ENCODE measurements at places on chromosomes 6 and 20. TPM values are rescaled to one million over a fixed set of nuclear protein-coding genes. Genes with fewer than 3 reads are reported as not detected.
A peak's percentile ranks its signal among the peaks of the same experiment; 100 is the strongest.

Gene SLC17A2
- total RNA-seq, result not detected

Gene TNF
- not detected for total RNA-seq

Gene SNX9
- 40.7 TPM for total RNA-seq

Gene TDRD6
- total RNA-seq, result 1.4 TPM

Gene CASP8AP2
- 26.9 TPM for total RNA-seq

Gene NT5E
- total RNA-seq, result 22.3 TPM

Gene LAMA2
- total RNA-seq, result 320 TPM

Gene SLC32A1
- not detected for total RNA-seq

Gene KIAA1755
- 5.0 TPM for total RNA-seq

Gene MCHR2
- not detected for total RNA-seq

Gene HLA-DOA
- 1.6 TPM for total RNA-seq

Gene VSX1
- total RNA-seq, result not detected

Gene GATA5
- not detected for total RNA-seq

Gene LPA
- total RNA-seq, result 0.10 TPM

Gene TINAG
- total RNA-seq, result not detected

Gene PACSIN1
- 0.10 TPM for total RNA-seq

GRCh38 chr6:111872401-111873177, 663 bp downstream of the FYN start:
- DNase-seq, result peak; percentile 79

GRCh38 chr6:14734416-14735340, 511.2 kb upstream of the JARID2 start:
- no peak for DNase-seq

- no peak for DNase-seq
These were observed 7.8 kb downstream of the NAA20 start for GRCh38 chr20:20024942-20025341.

GRCh38 chr20:19990850-19991249, 26.3 kb upstream of the NAA20 start:
- no peak for DNase-seq

DNA sequence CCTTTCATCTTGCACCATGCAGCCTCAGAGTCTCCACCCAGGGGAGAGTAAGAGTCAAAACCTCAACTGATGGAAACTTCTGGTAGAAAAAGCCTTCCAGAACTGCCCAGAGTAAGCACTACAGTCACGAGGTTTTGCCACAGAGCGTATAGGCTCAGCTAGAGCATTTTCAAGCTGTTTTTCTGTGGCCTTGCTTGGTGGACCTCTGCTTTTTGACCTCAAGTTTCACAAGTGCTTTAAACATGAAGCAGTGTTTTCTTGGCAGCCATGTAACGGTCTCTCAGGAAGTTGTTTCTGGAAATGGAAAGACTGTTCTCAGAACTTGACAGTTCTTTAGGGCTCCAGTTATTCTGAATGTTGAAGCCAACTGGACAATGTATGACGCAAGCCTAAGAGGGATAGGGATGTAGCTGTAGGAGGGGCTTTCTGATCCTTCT, 146.5 kb downstream of the ZDHHC14 start:
- peak; percentile 74 for DNase-seq

GRCh38 chr6:158801655-158802294, 17.4 kb downstream of the EZR start:
- peak; percentile 80 for DNase-seq

- no peak for DNase-seq
These were observed 81.0 kb downstream of the TMEM170B start for GRCh38 chr6:11618533-11618932.

DNA sequence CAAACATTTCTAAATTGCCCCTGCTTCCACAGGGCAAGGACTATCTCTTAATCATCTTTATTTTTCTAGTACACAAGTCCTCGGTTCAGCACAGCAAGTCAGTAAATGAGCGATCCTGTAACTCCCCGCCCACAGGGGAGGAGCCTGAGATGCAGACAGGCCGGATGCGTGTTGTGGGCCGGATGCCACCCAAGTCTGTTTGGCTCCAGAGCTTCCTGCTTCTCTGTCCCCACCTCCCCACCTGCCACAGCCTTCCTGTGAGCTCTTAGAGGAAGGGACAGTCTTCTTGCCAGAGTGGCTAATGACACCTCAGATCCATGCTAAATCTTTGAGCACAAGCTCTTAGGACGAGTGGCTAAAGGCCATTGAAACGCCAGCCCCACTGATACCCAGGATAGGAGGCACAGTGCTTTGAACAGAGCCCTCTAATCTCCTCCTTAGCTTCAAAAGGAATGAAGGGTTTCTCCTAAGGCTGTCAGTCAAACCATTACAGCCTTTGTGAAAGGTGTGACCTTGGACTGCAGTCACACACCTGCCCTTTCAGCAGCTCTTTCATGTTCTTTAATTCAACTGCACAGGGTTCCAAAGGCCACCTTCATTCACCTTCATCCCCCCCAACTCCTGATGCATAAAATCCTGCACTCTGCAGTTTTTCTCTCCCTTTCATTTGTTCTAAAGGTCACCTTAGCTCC, 264.3 kb downstream of the TFAP2C start:
- no peak for DNase-seq

DNA sequence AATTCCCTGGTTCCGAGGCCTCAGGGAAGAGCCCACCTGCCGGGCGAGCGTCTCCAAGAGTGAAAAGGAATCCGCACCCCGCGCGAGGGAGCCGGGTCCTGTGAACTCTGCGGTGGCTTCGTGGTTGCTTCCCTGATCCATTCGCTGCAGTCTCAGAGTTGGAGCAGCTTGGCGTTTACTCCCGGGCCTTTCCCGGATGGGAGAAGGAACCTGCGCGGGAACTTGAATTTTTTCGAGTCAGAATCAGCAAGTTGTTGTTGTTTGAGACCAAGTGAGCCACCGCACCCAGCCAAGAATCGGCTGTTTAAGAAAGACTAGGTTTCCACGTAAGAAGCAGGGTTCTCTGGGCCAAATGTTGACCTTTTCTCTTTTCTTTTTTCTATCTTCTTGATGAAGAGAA, 12.9 kb downstream of the PRSS16 start:
- no peak for DNase-seq

- no peak for DNase-seq
These were observed 120.5 kb downstream of the SULF2 start for GRCh38 chr20:47664744-47665143.

- DNase-seq, result no peak
These were observed 250.4 kb downstream of the C6orf118 start for GRCh38 chr6:165059032-165059431.

- DNase-seq, result peak; percentile 74
These were observed at the start of gene SCUBE3 for GRCh38 chr6:35213824-35214756. Gene SCUBE3, plus strand, starts transcription at chr6:35213956. Its CDS starts 463 bp downstream, at chr6:35214419.

- DNase-seq, result no peak
These were observed 37.3 kb downstream of the RREB1 start for GRCh38 chr6:7144872-7145584.

GRCh38 chr6:104326173-104327001, 533.3 kb downstream of the HACE1 start:
- no peak for DNase-seq

GRCh38 chr6:129994410-129994809, 24.0 kb upstream of the L3MBTL3 start:
- DNase-seq, result no peak

- DNase-seq, result no peak
These were observed 26.5 kb upstream of the SH3BGRL2 start for GRCh38 chr6:79604583-79605037.

DNA sequence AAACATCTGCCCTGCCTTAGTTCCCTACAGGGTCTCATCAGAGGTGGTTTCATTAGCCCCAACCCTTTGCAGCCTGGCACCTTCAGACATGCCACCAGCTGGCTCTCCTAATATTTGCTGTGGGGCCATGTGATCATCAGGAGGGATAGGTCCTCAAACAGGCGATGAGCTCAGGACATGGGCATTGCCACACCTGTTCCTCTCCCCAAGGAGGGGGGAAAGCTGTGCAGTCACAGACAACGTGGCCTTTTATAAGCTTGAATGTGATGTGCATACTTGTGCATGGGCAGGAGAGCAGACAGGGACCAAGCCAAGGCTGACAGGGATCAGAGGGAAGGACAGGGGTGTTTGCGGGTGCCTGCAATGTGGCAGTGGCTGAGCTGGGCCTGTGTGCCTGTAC, 78.8 kb upstream of the ZNFX1 start:
- peak; percentile 80 for DNase-seq

DNA sequence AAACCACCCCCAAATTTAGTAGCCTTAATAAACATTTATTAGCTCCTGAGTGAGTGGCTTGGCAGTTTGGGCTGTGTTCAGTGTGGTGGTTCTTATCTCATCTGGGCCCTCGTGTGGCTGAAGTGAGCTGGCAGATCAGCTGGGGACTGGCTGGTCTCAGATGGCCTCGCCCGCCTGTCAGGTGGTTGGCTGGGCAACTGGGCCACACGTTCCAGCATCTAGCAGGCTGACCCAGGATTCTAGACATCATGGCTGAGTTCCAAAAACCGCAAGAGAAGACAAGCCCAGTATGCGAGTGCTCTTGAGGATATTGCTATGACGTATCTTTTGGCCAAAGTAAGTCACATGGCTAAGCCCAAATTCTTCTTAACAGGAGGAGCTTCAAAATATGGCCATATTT, 28.9 kb downstream of the EIF2S2 start:
- DNase-seq, result peak; percentile 61

- DNase-seq, result no peak
These were observed 228.7 kb upstream of the RREB1 start for GRCh38 chr6:6878887-6879585.

GRCh38 chr6:163825033-163825432, 410.5 kb downstream of the QKI start:
- DNase-seq, result no peak

DNA sequence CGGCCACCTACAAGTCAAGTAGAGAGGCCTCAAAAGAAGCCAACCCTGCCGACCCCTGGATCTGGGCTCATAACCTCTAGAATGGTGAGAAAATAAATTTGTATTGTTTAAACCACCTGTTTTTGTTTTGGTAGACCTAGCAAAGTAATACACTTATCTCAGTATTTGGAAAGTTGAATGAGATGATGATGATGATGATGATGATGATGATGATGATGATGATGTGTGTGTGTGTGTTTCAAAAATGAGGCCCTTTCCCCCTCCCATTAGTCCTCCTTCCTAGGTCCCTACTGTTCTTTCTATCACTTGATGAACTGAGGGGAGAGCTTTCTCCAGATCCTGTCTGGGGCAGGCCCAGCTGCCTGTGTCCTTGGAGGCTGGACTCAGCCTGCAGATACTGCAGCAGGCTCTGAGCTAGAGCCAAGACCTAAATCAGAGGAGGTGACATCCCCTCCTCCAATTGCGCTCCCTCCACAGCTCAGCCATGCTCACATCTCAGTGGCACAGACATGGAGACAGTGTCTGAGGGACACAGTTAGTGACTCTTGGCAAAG, 120.1 kb downstream of the LRFN2 start:
- DNase-seq, result no peak

DNA sequence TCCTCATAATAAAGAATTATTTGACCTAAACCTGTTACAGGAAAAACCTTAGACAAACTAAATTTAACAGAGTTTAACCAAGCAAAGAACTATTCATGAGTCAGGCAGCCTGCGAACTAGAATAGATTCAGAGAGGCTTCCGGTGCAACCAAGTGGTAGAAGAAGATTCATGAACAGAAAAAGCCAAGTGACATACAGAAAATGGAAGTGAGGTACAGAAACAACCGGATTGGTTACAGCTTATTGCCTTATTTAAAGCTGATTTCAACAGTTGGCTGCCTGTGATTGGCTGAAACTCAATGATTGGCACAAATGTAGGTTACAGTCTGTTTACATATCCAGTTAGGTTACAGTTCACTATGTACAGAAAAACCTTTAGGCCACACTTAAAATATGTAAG, 10.1 kb downstream of the PPP1R3G start:
- no peak for DNase-seq

DNA sequence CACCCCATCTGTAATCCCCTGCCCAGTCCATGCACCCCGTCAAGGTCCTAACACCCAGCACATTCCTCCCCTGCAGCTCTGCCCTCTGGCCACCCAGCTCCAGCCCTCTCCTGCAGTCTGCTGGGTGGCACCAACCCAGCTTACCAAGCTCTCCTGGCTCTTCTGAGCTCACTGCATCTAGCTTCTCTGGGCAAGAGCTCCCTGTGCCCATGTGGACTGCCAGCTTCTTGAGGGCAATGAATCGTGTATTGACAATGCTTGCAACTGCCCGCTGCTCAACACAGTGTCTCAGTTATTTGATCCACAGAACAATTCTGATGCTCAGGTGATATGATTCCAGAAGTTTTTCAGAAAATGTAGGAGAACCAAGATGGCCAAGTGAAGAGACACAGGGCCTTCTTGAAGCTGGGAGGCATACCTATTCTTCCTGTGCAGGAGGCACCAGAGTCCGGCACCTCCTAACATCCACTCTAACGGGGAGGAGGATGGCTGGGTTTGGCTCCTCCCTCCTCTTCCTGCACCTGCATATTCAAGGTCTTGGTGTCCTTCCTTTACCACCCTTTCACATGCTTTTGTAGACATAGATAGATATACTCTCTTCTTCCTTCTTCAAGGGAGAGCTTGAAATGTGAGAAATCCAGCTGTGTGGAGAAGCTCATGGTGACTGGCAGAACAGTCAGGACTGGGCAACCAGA, 85.6 kb downstream of the TRERF1 start:
- DNase-seq, result no peak

DNA sequence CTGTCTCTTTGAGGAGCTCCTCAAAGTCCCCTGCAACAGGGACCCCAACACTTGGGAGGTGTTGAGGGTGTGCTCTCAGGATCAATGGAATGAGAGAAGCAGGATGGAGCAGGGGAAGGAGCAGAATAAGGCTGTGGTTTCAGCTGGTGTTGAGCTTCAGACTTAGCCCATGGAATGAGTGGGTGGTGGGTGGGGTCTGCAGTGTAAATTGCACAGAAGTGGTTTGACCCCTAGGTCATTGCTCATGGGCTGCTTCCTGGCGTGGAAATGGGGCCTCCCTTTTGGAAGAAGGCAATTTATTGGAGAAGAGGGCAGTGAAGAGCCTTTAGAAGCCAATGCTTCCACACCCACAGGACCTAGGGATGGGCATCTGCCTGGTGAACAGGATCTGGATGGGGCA, 37.0 kb upstream of the KCNG1 start:
- no peak for DNase-seq

GRCh38 chr20:62595491-62595890, 46.8 kb upstream of the SLCO4A1 start:
- DNase-seq, result no peak

- peak; percentile 87 for DNase-seq
These were observed 76.5 kb downstream of the GJA10 start for GRCh38 chr6:89970609-89971337.

DNA sequence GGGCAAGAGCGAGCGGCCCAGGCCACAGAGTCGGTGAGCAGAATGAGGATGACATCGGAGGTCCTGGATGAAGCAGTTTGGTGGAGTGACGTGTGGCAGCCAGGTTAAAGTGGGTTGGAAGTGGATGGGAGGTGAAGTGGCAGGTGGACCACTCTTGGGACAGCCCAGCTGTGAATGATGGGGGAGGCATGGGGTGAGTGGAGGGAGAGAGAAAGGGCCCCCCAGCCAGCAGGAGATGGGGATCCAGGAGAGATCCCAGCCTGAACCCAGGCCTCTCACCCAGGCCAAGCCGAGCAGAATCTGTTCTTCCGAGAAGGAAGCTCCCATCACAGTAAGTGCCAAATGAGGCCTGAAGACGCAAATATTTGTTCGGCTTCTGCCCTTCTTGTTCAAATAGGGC, 27.0 kb upstream of the SLC32A1 start:
- no peak for DNase-seq

- peak; percentile 17 for DNase-seq
These were observed 91.5 kb downstream of the RIMS1 start for GRCh38 chr6:71977884-71978283.

GRCh38 chr20:57662456-57663240, 42.4 kb upstream of the ZBP1 start:
- DNase-seq, result no peak

Data from tongue (tissue), 3 donors.